Mesenteric fat pad (tissue), 1 donor: ENCODE measurements at places on chromosomes 5 and 9.

GRCh38 chr9:9177081-9177480 lies 1377.5 kb upstream of the DMAC1 start:
- no peak for DNase-seq

DNA sequence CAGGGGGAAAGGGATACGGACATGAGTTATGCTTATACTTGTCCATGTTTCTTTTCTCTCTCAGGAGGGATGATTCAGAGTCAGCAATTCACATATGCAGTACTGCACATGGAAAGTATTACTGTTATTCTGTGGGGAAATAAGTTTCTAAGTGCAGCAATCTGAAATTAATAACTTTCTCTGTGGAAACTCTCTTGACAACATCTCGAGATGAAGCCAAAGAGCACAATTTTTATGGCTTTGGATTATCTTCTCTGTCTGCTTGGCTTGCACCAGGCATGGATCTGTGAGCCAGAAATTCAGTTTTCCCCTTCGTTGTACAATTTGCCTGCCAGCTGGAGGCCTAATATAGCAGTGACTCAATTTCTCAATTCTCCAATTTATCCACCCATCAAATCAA lies 2.5 kb upstream of the NDFIP1 start:
- DNase-seq: no peak

GRCh38 chr9:126599047-126599650 lies 14.6 kb upstream of the LMX1B start:
- no peak for DNase-seq

- DNase-seq: no peak
These were observed 31.9 kb downstream of the NEUROG1 start for GRCh38 chr5:135503871-135504270.

DNA sequence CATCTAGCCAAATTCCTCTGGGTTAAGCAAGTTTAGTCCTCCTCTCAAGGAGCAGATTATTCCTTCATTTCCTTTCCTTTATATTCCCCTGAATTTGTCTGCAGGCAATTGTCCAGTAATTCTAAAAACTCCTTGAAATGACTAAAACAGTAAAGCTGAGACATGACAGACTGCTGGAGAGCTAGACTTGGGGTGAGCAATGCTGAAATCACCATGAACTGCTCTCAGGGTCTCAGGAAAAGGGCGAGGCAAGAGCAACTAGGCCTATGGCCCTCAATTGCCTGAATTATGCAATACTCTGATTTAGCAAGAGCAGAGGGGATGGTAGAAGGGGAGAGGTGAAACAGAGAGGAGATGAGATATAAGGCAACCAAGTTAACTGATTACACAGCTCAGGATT lies 172.9 kb upstream of the NREP start:
- DNase-seq: no peak

GRCh38 chr9:136348691-136349090 lies 14.9 kb downstream of the DNLZ start:
- no peak for DNase-seq

- DNase-seq: peak; percentile 90
These were observed 31.7 kb downstream of the GSN start for GRCh38 chr9:121299467-121300282.

GRCh38 chr5:137778772-137779564 lies 24.8 kb upstream of the HNRNPA0 start:
- DNase-seq: no peak

DNA sequence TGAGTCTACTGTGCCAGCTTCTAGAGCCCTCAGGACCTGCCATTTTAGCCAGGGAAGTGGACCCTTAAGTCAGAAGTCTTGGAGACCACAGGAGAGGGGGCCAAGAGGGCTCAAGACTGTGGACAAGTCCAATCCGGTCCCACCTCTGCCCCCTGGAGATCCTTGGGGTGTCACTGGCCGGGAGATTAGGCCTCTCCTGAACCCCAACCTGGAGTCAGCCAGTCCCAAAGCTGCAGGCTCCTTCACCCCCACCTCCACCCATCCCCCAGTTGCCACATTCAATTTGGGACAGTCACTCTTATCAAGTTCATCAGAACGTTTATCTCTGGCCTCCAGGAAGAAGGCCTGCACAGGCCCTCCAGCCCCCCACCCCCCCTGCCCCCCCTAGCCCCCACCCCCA lies 290 bp downstream of the SLC23A1 start:
- DNase-seq: no peak

DNA sequence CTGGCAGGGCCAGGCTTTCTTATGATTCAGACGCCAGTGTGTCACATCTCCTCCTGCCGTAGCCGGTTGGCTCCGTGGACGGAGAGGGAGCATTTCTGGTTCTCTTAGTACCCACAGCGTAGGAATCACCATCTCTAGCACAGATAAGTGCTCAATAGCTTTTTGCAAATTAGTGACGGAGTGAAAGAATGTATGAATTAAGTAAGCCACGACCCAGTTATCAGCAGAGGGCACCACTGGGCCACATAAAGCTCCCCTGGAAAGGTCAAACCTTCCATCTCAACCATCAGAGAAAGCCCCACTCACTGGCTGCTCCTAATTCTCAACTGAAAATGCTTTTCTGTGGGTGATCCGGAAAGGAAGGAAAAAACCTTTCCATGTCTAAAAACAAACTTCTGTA lies 317.0 kb upstream of the ADCY2 start:
- no peak for DNase-seq

GRCh38 chr5:14590949-14591348 lies 9.4 kb downstream of the OTULINL start:
- no peak for DNase-seq

GRCh38 chr9:109518621-109519335 lies 20.7 kb upstream of the PTPN3 start:
- DNase-seq: no peak

DNA sequence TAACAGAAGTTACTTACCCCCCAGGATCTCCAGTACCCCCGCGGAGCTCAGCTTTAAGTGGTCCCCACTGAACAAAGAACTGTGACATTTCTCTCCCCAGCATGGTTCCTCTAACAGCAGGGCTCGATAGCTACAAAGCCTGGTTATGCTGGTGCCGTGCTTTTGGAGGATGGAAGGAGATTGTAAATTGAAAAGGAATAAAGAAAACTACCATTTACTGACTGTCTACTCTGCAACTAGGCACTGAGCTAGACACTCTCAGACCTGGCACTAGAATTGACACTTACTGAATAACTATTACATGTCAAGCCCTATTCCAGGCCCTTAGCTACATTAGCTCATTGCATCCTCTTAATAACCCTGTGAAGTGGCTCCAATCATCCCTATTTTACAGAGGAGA lies 145.3 kb downstream of the TTLL11 start:
- no peak for DNase-seq

- no peak for DNase-seq
These were observed 88.0 kb downstream of the PDZD2 start for GRCh38 chr5:31726952-31727351.

DNA sequence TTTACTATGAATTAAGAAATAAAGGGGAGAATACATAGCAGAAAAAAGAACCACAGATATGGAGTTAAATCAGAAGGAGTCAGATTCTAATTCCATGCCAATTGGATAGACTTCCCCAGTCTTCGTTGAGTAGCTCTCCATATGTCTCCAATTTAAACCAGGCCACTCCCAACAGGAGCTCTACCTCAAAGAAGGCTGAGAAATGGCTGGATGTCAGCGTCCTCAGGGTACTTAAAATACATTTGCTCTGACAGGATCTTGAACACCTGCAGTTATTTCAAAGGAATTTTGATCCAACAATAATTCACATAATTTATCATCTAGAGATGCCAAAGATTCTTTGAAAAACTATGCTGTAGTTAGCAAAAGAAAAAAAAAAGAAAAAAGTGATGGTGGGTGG lies 133.9 kb upstream of the FBN2 start:
- DNase-seq: no peak

- no peak for DNase-seq
These were observed 175.6 kb downstream of the CD180 start for GRCh38 chr5:67021031-67021430.

- no peak for DNase-seq
These were observed 172.0 kb downstream of the ADAMTS12 start for GRCh38 chr5:33719769-33720168.

GRCh38 chr9:15722888-15723287 lies 170.0 kb downstream of the CCDC171 start:
- no peak for DNase-seq

DNA sequence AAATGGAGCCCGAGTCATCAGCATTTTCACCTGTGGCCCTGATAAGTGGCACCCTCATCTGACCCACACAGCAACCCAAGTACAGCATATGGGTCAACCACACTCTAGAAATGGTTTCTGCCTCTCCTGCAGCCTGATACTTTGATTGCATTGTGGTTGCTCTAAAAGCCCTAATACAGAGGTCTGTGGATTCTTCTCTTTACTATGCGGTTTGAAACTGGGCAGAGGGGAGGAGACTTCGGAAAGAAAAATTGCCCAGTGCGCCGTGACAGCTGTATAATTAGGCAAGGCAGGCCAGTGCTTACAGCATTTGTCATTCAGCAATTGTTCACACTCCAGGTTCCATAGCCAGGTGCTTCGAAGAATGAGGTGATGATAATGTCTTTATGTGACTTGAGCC lies 361.0 kb downstream of the NFIB start:
- no peak for DNase-seq
